ENCODE measurements at places on chromosomes 13 and 19. TPM values are rescaled to one million over a fixed set of nuclear protein-coding genes. Genes with fewer than 3 reads are reported as not detected.

- H3K4me1 ChIP-seq: no peaks in the 10 kb centered on the region
- H3K36me3 ChIP-seq: no peaks in the 10 kb centered on the region
- DNase-seq: no peak
- no peak overlapping the region for H3K27ac ChIP-seq
- H3K27me3 ChIP-seq: no peaks in the 10 kb centered on the region
Observed at GRCh38 chr13:39766464-39767158, 111.1 kb downstream of the COG6 start.

GRCh38 chr13:44692173-44692713 lies 116.1 kb upstream of the TSC22D1 start:
- no peak overlapping the region for H3K4me3 ChIP-seq
- no peak overlapping the region for H3K27ac ChIP-seq
- H3K4me1 ChIP-seq: no peaks in the 10 kb centered on the region
- H3K27me3 ChIP-seq: peaks cover 5% of the 10 kb centered on the region
- no peak for DNase-seq

PRTN3 gene
- 0.86 TPM for total RNA-seq

TEX101 gene
- not detected for total RNA-seq

GRCh38 chr13:30738526-30739236 lies 3.3 kb downstream of the ALOX5AP start:
- no peak for DNase-seq
- H3K4me1 ChIP-seq: no peaks in the 10 kb centered on the region
- no peak overlapping the region for H3K4me3 ChIP-seq
- no peak overlapping the region for H3K27ac ChIP-seq
- no peaks in the 10 kb centered on the region for H3K36me3 ChIP-seq

- no peak for DNase-seq
- H3K36me3 ChIP-seq: no peaks in the 10 kb centered on the region
- H3K27ac ChIP-seq: no peak overlapping the region
- no peak overlapping the region for H3K4me3 ChIP-seq
- H3K27me3 ChIP-seq: no peaks in the 10 kb centered on the region
Observed at GRCh38 chr13:59689057-59689456, 474.7 kb downstream of the DIAPH3 start.

Measured in K562 (cell line).